A549 treated with DMSO at 1 μM for 4 hours (cell line): ENCODE measurements at places on chromosomes 2 and 18. TPM values are rescaled to one million over a fixed set of nuclear protein-coding genes. Genes with fewer than 3 reads are reported as not detected.

Gene SIX3
- 0.17 to 0.45 TPM (median 0.34 TPM) in 5 replicates for total RNA-seq

Gene APOB
- not detected in 5 replicates for total RNA-seq

Gene SLC19A3
- total RNA-seq = 2.5 to 3.8 TPM (median 3.2 TPM) in 5 replicates

Gene HAAO
- total RNA-seq = 0.07 to 0.18 TPM in 2 of 5 replicates, not detected in the others

Gene C2orf66
- total RNA-seq = 0.05 to 0.17 TPM (median 0.12 TPM) in 4 of 5 replicates, not detected in the other

Gene DIPK1C
- total RNA-seq = not detected in 5 replicates

Gene HRH4
- not detected in 5 replicates for total RNA-seq

Gene CFAP221
- 0.17 to 0.47 TPM (median 0.33 TPM) in 5 replicates for total RNA-seq

Gene PLGLB1
- total RNA-seq = 0.19 to 1.2 TPM (median 0.92 TPM) in 4 of 5 replicates, not detected in the other

Gene BOLL
- not detected in 5 replicates for total RNA-seq

Gene CYP1B1
- total RNA-seq = 9.3 to 11.1 TPM (median 10.8 TPM) in 5 replicates

Gene SCN3A
- 0.01 to 0.07 TPM in 2 of 5 replicates, not detected in the others for total RNA-seq

Gene PMAIP1
- 11.9 to 16.4 TPM (median 14.1 TPM) in 5 replicates for total RNA-seq

Gene SULT1C4
- not detected in 5 replicates for total RNA-seq

Gene TEX44
- not detected in 5 replicates for total RNA-seq

Gene TNFAIP6
- total RNA-seq = 1.4 to 3.0 TPM (median 2.1 TPM) in 5 replicates

Gene FHOD3
- total RNA-seq = 2.3 to 2.8 TPM (median 2.4 TPM) in 5 replicates

Gene M1AP
- total RNA-seq = not detected in 5 replicates

Gene FAM237A
- total RNA-seq = not detected in 5 replicates

Gene ABCG8
- not detected in 5 replicates for total RNA-seq

Gene RPIA
- total RNA-seq = 28.1 to 32.1 TPM (median 30.4 TPM) in 5 replicates

Gene SLC9A4
- not detected in 5 replicates for total RNA-seq

Gene CNDP1
- total RNA-seq = not detected in 5 replicates

Gene SPHKAP
- total RNA-seq = not detected in 5 replicates

Gene CCDC121
- total RNA-seq = 2.8 to 4.1 TPM (median 3.6 TPM) in 5 replicates

Gene SCYGR4
- total RNA-seq = not detected in 5 replicates

Gene DSG1
- total RNA-seq = not detected in 5 replicates

Gene C18orf54
- 2.1 to 3.5 TPM (median 2.8 TPM) in 5 replicates for total RNA-seq

Gene CASP8
- 31.5 to 39.4 TPM (median 35.5 TPM) in 5 replicates for total RNA-seq

Gene CCL20
- total RNA-seq = 2.3 to 7.2 TPM (median 3.2 TPM) in 5 replicates

Gene SOX11
- total RNA-seq = not detected in 5 replicates
